ENCODE measurements at places on chromosomes 6 and 20.

DNA sequence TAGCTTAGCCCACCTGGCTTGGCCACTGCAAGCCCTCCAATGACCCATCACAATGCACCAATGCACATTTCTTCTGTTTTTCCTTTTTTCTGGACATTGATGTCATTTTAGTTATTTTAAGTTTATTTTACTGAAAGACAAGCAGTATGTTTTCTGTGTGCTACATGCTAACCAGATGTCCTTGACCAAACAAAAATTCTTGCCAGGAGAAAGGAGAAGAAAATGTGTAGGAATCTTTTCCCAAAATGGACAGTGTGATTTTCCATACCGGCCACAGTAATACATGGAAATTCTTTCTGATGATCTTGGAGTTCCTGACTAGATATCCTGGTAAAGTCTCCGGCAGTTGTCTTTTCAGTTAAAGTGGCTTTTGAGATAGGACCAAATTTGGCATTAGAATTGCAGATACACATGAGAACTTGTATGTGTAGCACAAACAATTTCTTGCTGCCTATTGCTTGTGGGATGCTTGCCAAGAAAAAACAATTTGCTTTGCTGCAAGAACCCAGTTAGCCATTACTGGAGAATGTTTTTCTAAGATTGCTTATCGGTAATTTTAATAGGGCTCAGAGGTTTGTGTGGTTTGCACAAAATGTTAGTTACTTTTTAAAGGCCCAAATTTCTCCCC, 696.5 kb upstream of the CITED2 start:
- DNase-seq: no peak

DNA sequence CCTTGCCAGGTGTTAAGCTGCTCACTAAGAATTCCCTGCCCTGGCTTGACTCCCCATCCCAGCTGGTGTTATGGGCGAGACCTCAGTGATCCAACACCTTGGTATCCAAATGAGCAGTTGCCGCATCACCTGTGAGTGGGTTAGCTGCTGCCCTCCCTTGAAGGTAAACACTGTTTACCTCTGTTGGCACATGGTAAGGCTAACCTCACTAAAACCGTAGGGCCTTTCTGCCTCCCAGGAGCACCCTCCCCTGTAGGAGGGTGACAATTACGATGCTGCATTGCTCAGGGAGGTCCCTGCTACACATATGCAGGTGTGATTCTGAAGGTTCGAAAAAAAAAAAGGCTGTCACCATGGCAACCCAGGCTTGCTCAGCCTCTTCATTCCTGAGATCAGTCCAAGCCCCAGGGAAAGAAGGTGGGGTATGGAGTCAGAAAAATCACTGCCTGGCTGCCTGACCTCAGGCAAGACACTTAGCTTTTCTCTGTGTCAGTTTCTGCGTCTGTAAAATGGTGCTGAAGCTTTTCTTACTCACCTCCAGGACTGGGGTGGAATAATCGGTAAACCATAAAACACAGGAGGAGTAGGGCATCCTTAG, 19.5 kb downstream of the PNPLA1 start:
- DNase-seq: no peak

- DNase-seq: peak; percentile 59
These were observed 58.0 kb upstream of the CD93 start for GRCh38 chr20:23143986-23144690.

GRCh38 chr20:6824401-6824800, 56.9 kb downstream of the BMP2 start:
- DNase-seq: no peak

DNA sequence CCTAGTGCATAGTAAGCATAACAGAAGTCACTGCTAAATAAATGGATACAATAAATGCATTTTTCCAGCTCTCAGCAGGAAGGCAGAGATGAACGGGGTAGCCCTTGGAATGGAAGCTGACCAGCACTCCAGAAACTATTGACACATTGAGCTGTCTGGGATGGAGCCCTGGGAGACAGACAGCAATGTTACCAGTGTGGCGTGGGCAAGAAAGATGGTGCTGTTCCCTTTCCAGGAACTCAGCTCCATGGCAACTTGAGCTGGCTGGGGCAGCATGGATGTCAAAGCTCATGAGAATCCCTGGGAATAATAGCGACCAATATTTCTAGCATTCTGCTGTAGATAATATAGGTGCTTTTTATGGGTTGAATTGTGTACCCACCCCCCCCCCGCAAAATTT, 104.3 kb upstream of the PTPRT start:
- no peak for DNase-seq

DNA sequence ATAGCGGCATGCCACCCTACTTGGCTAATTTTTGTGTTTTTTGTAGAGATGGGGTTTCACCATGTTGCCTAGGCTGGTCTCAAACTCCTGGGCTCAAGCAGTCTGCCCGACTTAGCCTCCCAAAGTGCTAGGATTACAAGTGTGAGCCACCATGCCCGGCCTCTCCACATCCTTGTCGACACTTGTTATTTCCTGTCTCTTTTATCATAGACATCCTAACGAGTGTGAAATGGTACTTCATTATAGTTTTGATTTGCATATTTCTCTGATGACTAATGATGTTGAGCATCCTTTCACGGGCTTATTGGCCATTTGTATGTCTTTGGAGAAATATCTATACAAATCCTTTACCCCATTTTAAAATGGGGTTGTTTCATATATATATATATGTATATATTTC, 39.0 kb upstream of the ASXL1 start:
- no peak for DNase-seq

- no peak for DNase-seq
These were observed 33.1 kb downstream of the DTD1 start for GRCh38 chr20:18621004-18621403.

- no peak for DNase-seq
These were observed 600.6 kb downstream of the QKI start for GRCh38 chr6:164015088-164015484.

DNA sequence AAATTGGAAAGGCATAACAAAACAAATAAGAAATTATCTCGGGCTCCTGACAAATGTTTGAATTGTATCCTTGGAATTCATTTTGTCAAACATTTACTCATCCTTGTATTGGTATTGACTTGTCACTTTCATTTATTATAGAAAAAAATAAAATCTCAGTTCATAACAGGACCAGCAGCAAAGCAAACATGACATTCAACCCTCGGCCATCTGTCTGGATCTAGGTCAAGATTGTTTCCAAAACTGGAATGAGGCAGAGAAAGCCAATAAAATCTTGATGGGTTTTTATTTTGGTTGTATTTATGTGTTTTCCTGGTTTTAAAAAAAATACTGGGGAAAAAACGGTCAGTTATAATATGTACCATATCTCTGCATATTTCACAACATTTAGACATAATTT, 42.9 kb upstream of the FABP7 start:
- no peak for DNase-seq
